Inflammatory macrophage treated with lipopolysaccharide for 1 hour (primary cell): ENCODE measurements at places on chromosomes 6 and 20.

GRCh38 chr6:151058021-151058733 lies 181.6 kb upstream of the AKAP12 start:
- no peak for DNase-seq

GRCh38 chr6:43723737-43724295 lies 36.2 kb upstream of the MRPS18A start:
- DNase-seq = peak; percentile 33

DNA sequence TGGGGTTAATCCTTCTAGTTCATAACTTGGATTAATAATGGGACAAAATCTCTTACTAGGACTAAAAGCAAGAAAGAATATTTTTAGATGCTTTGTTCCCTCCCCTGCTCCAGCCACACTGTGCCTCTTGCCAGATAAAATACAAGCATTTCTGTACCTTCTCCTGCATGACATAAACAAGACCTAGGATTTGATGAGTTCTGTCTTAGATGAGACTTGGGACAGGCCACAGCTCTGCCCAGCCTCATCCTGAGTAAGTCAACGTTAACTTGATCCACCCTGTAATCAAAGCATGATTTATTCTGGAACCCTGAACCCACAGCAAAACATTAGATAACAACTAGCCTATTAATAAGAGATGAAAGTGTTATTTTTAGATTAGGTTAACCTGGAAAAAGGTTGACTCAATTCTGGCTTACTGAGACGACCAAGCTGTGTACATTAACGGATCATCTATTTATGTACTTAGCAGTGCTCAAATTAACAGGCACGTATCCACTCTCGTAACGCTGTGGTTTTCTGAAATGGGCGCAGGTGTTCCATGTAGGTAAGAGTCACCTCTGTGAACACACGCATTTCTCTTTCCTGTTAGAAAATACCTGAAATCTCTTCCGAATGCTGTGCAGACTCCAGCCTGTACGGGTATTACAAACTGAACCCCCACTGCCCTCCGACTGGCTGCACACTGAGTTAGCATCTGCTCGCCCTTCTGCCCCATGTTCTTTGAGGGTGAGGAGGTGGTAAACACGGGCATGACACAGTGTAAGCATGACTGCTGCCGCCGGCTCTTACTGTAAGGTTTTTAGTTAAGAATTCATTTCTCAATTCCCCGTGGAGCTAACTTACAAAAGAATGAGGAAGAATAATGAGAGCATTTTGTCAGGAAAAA lies 132.1 kb upstream of the FOXQ1 start:
- no peak for DNase-seq

DNA sequence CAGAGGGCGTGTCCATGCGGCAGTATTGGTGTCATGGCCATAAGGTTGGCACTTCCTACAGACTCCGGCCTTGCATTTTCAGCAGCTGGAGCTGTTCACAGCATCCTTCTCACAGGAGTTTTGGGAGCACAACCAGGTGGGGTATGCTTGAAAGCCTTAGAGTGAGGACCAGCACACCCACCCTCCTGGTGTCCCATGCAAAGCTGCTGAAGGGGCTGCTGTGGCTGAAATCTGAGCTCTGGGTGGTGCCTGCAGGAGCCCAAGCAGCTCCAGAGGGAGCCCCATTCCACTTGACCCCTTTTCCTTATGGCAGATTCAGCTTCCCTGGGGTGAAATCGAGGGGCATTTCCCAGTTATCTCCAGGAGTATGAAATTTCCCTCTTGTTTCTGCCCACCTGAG lies 74.0 kb upstream of the BHLHE23 start:
- no peak for DNase-seq

DNA sequence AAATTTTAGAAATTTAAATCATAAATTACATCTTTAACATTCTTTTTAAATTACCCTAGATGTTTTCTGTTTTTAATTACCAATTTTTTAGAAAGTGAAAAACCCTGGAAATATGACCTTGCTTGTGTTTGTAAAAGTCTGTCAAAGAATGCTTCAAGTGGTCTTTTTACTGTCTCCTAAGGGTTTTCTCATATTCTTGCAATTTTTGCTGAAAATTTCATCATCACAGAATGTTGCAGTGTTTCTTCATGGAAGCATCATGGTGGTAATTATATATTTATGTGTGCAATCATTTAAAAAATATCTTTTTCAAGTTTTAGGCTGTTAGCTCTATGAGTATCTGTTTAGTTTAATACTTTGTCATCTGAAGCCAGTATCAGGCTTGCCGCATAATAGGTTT lies 178.2 kb downstream of the HDGFL1 start:
- DNase-seq = no peak

DNA sequence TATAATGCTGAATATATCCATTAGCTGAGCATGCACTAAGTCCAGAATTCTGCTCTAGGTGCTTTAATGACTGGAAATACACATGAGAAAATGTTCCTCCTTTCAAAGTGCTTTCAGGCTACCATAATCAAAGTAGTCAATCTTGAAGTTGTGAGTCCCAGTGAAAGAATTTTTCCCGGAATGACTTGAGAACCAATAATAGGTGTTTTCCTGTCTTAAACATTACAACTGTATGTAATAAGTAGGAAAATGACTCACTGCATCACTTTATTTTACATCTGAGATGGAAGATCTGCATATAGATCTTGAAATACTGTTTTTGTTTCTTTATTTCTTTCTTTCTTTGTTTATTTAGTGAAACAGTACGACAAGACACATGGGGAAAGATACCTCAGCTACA lies 437.4 kb upstream of the JAG1 start:
- DNase-seq = no peak

- DNase-seq = no peak
Measured at GRCh38 chr20:41247523-41248367, 69.8 kb downstream of the ZHX3 start.

DNA sequence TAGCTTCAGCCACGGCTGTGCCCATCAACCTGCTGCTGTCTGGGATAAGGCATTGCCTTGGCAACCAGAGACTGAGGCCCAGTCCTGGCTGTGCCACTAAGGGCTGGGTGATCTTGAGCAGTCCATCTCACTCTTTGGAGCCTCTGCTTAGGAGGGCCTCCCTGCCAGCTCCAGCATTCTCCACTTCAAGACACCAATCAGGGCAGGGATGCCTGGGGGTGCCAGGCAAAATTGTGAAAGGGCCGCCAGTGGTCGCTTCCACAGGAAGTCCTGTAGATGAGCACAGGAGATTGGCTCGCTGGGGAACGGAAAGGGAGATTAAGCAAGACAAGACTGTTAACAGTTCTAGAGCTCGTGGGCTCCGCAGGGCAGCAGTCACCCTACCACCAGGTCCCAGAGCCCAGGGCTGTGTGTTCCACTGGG lies at the start of gene RAB44:
Gene RAB44 (plus strand): TSS at position 346 of the 423 bp plus-strand sequence. CDS start 6,410 bp downstream, outside the sequence.
- peak; percentile 24 for DNase-seq

GRCh38 chr6:26234421-26235301 lies 130.3 kb upstream of the BTN3A2 start:
- DNase-seq = peak; percentile 71

GRCh38 chr6:63066055-63066704 lies 145.1 kb upstream of the FKBP1C start:
- DNase-seq = no peak

DNA sequence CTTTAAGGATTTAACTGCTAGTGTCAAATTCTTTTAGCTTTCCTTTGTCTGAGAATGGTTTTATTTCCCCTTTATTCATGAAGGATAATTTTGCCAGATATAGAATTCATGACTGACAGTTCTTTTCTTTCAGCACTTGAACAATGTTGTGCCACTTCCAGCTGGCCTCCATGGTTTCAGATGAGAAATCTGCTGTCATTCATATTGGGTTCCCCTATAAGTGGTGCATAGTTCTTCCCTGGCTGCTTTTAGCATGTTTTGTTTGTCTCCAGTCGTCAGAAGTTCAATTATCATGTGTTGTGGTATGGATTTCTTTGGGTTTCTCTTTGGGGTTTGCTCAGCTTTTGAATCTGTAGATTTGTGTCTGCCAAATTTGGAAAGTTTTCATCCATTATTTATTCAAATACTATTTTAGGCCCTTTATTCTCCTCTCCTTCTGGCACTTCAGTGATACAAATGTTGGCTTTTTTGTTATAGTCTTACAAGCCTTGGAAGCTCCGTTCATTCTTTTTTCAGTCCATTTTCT lies 76.3 kb upstream of the TGM3 start:
- no peak for DNase-seq

- DNase-seq = peak; percentile 52
Measured at GRCh38 chr20:47438464-47439381, 63.0 kb upstream of the NCOA3 start.

DNA sequence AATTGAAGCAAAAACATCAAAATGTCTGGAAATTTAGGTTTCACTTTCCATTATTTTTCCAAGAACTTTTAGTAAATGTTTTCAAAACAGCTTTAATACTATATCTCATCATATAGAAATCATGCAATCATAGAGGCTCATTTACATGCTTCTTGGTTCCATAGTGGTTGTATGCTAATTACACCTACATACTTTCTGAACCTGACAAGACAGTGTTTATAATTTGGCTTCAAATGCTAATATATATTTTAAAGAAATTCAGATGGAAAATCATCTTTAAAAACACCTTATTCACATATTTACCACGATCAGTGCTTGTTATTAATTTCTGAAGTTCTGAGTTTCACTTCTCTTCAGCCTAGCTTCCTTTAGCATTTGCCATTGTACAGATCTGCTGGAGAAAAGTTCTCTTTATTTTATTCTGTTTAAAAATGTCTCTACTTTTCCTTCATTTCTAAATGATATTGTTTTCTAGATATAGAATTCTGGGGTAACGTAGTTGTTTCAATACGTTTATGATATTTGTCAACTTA lies 89.9 kb downstream of the PLCB1 start:
- DNase-seq = no peak

DNA sequence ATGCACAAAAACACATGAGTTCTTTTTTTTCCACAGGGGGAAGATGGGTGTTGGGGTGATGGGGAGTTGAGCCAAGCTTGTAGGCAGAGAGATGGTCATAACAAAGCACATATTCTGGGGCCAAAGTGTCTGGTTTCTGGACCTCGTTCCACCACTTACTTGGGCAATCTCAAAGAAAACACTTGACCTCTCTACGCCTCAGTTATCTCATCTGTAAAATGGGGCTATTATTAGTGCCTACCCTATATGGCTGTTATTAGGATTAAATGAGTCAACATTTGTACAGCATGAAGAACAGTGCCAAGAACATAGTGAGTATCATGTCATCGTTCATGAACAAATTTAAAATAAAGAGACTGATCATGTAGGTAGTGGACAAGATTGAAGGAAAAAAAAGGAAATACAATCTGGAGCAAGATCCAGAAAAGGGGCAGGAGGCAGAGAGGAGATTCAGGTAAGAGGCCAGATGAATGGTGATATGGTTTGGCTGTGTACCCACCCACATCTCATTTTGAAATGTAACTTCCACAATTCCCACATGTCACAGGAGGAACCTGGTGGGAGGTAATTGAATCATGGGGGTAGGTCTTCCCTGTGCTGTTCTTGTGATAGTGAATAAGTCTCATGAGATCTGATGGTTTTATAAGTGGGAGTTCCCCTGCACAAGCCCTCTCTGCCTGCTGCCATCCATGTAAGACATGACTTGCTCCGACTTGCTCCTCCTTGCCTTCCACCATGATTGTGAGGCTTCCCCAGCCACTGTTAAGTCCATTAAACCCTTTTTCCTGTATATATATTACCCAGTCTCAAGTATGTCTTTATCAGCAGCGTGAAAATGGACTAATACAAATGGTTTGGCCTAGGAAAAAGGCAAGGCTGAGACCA lies 14.2 kb downstream of the EEF1E1 start:
- peak; percentile 83 for DNase-seq

- no peak for DNase-seq
Measured at GRCh38 chr20:16293590-16293989, 279.7 kb downstream of the KIF16B start.

DNA sequence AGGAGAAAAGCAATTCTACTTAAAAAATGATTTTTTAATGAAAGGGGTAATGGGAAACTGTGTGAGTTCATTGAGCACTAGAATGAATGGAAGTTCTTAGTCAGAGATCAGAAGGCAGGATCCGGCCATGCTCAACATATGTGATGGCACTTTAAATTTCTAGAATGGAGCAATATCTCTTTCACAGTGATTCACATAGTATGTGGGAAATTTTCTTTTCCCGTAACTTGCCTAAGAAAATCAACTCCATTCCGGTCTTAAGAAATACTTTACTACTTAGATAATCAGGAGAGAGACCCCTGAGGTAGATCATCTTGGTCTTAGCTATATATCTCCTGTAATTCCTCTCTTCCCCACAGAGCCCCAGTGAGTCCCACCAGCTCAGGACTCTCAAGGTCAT lies 131.8 kb downstream of the SCML4 start:
- peak; percentile 7 for DNase-seq

DNA sequence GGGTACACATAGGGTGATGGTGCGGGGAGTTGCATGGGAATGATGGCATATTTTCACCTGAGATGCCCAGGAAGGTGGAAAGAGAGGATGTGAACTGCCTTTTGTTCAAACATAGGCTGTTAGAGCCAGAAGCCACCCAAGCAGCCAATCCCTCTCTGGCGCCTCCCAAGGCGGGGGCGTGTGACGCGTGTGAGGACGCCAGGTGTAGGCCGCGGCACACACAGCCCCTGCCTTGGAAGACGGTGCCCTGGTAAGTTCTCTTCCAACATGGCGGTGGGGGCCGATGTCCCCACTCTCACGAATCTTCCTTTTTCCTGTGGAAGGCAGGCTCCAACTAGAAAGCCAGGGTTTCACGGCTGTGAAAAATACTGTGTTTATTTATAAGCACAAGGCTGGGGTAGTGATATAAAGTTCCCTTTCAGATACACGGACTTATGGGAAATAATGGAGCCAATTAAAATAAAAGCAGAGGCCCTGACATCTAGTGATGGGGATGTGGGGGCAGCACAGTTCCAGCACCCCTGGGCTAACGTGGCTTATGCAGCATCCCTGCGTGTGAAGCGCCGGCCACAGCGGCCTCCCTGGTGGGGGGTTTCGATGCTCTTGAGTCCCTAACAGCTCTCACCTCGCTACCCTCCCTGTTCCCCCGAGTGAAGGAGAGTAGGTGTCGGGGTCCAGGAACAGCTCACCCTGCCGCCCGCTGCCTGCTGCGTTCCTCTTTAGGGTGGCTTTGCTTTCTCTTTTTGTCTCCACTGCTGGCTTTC lies 28.3 kb downstream of the CDH4 start:
- no peak for DNase-seq

- no peak for DNase-seq
Measured at GRCh38 chr20:7654231-7654630, 286.0 kb downstream of the HAO1 start.

- DNase-seq = peak; percentile 67
Measured at GRCh38 chr20:34110745-34111641, 1.1 kb downstream of the EIF2S2 start.

DNA sequence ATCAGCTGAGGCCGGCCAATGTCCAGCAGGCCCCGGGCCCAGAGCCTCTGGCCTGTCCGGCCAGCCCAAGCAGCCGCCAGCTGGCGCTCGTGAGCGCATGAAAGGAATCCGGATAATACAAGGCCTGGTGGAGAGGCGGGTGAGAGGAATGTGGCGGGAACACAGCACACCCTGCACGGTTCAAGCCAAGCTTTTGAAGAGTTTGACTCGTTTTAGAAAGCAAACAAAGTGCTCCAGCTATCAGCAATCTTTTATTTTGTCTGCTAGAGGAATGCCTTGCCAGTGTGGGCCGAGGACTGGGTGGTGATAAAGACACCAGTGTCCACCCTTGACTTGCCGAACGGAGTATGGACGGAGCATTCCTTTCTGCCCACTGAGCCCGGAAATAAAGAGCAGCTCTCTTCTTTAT lies 9.3 kb upstream of the NEDD9 start:
- no peak for DNase-seq
